ENCODE measurements at places on chromosomes 12 and 14.

DNA sequence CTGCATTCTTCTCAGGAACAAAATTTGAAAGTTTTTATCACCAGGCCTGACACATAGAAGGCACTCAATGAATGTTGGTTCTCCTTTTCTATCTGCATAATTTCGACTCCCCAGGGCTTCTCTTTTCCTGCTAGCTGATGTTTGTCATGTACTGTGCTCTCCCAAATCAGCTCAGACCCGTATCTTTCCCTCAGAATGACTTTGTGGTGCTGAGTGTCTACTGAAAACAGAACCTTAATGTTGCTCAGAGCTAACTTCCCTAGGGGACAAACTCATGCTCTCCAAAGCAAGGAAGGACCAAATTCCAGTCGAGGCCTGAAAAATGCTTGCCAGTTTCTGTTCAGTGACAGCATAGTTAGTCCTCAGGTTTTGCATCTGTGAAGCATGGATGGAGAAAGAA is 1.9 kb downstream of the ARHGDIB start:
- DNase-seq: no peak

DNA sequence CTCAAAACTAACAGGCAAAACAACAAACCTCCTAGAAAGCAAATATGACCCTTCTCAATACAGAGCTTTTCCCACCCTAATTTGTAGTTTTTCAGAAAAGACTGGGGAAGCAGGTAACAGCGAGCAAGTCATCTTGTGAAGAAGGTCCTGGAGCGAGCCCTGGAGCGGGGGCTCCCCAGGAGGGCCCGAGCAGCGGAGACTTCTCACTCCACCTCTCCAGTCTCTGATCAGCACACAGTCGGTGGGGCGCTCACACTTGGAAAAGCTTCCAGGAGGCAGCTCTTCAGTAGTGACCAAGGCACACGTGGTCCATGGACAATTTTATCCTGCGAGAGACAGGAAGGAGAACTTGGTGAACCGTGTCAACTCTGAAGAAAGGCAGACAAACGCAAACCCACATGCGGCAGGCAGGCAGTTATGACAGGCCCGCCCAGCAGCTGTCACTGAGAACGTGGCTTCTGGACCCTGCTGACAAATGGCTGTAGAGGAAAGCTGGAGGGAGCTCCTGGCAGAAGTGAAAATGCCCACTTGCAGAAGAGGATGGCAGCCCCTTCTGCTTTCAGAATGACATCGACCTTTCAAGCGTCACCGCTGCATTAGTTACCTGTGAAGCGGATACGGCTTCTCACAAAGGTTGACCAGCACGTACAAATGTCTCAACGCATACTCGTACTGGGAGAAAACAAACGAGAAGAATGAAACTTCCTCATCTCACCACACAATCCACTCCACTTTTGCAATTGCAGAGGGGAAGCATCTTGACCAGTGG is 44.2 kb downstream of the LGMN start:
- DNase-seq: no peak

DNA sequence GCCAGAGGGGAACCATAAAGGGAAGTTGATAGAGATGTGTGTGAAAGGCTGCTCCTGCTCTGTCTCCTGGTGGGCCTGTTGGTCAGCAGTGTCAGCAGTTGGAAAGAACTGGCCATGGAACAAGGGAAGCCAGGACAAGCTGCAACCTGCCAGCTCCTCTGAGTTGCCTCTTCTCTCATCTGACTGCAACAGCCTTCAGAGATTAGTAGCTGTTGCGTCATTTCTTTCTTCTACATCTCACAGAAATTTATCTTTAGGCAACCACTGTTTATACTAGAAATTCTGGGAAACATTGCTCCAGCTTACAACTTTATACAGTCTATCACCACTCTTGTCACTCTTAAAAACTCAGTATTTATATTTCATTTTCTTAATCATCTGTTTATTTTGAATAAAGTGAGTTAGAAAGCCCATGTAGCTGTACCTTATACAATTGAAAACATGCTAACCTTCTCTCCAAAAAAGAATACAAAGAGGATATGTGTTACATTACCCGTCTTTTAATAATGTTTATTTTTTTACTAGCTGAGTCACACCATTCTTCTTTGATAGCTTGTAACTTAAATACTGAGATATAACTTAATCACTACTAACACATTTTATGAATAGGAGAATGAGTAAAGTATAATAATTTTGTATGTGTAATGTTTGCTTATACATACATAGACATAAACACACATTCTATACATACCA is 224.2 kb downstream of the LRFN5 start:
- peak; percentile 66 for DNase-seq

DNA sequence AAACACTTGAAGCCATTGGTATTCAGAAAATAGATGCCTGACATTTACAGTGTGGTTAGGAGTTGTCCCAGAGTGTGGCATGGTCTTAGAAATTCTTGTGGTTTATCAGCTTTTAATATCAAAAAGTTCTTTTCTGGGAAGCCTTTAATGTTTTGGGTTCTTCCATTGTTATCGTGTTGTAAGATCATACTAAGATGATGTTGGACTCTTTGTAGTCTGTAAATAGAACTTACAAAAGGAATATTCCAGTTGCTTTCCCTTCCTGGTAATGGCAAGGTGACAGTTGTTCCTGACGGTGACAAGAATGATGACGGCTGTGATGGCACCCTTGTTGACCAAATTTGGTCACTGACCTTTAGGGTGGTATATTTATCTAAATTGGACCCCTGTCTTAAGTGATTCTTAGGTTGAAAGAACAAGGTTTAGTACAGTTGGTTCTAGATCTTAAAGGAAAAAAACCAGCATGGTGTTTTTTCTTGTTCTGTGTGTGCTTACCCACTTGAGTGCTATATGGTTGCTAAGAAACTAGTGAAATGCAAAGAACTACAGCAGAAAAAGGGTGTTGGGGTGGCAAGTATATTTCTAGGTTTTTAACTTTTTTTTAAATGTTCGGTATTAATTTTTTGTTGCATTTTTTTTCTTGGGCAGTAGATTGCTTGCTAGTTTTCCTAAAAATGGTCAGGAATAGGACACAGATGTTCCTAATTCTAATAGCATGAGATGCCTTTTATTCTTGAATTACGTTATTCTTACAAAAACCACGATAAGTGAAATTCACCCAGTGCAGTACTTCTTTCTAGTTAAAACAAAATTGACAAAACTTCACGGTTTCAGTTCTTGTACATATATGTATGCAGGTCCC is 2.1 kb downstream of the ATP2A2 start:
- no peak for DNase-seq

DNA sequence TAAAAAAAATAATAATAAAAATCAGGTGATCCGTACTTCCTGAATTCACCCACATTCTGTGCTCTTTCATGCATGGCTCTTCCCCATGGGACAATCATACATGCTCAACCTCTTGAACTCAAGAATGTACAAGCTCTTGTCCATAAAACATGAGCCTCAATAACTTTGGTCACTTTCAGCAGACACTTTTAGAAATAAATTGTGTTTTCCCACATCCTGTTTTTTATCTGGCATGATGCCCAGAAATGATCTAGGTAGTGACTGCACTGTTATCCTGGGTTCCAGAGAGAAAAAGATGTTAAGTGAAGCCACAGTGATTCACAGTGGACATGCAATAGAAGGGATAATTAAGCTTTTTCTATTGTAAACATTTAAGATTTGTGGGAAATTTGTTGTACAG is 537.6 kb upstream of the TMEM132C start:
- DNase-seq: no peak

DNA sequence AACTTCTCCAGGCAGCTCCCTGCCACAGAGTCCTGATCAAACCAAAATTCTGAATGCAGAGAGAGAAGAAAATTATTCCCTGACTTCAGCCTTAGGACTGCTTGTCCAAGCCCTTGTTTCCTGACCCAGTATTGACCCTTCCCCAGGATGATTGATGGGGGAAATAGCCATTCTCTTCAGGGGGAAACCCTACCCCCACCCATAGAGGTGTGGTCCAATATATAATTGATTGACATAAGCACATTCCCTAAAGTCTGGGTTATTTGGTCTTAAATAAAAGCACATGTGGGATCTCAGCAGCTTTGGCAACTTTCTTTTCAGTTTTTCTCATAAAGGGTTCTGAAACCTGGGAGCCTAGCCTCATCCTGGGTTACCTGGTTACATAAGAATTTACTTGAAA is 201.2 kb upstream of the DDHD1 start:
- no peak for DNase-seq
